ENCODE measurements at places on chromosomes 16 and 17. TPM values are rescaled to one million over a fixed set of nuclear protein-coding genes. Genes with fewer than 3 reads are reported as not detected.

The GPR139 gene
- not detected for total RNA-seq

The SALL1 gene
- 6.0 TPM for total RNA-seq

The SCNN1G gene
- not detected for total RNA-seq

The SLC35G6 gene
- total RNA-seq = not detected

The RAB37 gene
- total RNA-seq = 0.11 TPM

The ABCA8 gene
- total RNA-seq = 7.6 TPM

The HAPSTR1 gene
- total RNA-seq = 106 TPM

The METRNL gene
- 137 TPM for total RNA-seq

The TP53TG3C gene
- total RNA-seq = not detected

The CHST4 gene
- not detected for total RNA-seq

The RGS11 gene
- 4.2 TPM for total RNA-seq

The PLA2G10 gene
- total RNA-seq = not detected

The MYO1D gene
- total RNA-seq = 35.2 TPM

The CCL22 gene
- total RNA-seq = not detected

The SEPTIN12 gene
- total RNA-seq = not detected

The OTOP2 gene
- total RNA-seq = not detected

The KRT33A gene
- total RNA-seq = not detected

The ARL4D gene
- 26.1 TPM for total RNA-seq

The CDRT4 gene
- 4.1 TPM for total RNA-seq

The KCNJ12 gene
- under 0.01 TPM for total RNA-seq

The CSF3 gene
- total RNA-seq = 1.4 TPM

The KRTAP3-1 gene
- total RNA-seq = not detected

The RNF213 gene
- total RNA-seq = 98.4 TPM

The CDH15 gene
- total RNA-seq = 0.11 TPM

Data from uterine smooth muscle cell (primary cell).